ENCODE measurements at places on chromosomes 4 and X.

DNA sequence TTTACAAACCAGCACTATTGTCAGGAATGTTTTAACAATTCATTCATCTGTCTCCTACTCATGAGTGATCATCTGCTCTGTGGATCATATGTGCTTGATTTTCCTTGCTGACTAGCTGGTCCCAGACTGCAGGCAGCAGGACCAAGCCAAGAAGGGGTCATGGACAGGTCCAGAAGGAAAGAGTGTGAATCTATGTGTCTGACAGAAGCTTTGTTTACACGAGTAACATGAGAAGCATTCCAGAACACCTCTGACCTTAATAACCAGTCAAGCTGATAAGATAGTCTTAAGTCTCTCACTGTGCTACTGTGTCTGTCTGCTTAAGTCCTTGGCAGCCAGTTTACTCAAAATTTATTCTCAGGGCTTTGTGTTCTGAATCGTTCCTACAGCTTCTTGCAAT is 39.0 kb downstream of the GUCY1A1 start:
- no peak for DNase-seq

DNA sequence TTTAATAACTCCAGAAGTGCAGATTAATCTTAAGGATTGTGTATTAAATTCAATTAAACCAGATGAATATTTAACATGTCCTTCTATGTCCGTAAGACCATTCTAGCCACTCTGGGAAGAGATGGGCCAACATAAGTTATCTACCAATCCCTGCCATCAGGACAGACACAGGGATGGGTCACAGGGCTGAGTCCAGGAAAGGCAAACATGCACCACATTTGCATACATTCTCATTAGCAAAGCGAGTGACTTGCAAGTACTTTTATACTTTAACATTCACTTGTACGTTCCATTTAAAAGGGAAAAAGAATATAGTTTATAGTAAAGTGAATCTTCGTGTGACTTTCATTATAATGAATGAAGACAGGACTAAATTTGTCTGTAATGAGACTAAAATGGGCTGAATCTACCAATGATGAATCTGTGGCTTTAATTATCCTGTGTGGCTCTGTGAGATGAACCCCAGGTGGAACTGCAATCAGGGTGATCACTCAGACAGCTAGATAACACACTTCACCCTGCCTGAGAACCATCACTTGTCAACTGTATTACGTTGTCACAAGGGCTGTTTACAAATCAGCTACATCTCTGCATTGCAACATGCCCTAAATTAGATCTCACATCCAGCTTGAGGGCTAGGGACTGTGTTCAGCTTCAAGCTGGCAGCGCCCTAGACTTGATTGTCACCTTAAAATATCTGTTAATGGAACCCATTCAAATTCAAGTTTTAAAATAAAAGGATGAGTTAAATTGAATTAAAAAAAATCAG is 77.2 kb downstream of the SH3KBP1 start:
- DNase-seq = no peak

GRCh38 chr4:91961504-91961903 is 342.3 kb upstream of the GRID2 start:
- DNase-seq = no peak

GRCh38 chrX:113300580-113300979 is 459.9 kb upstream of the AMOT start:
- no peak for DNase-seq

DNA sequence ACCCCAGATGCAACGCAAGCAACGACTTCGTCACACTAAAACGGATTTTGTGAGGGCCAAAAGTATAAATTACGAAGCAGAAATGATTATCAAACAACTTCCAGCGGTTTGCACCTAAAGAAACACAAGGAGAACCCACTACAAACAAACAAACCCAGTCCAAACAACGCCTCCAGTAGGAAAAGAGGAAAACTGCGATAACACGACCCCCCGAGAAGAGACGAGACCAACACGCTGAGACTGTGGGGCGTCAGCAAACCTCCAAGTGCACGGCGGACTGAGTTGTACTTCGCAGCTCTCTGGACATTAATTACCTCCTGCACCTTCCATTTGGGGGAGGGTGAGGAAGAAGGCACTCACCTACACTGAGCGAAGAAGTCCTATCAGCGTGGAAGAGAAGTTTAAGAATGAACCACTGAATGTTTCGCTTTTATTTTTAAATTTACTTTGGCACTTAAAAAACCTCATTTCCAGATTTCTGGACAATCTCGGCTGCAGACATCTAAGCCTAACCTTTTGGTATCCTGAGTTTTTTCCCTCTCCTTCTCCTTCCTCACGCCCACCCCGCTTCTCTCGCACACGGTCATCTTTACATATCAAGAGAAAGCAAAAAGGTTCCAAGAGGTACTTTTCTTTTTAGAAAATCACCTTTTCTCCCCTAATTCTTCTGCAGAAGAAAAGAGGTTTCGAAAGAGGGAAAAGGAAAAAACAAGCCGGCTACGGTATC is at the start of gene MAB21L2:
MAB21L2 (plus strand) TSS at position 6 of the 727 bp plus-strand sequence. CDS start 879 bp downstream, outside the sequence.
- no peak for DNase-seq

Measured in immature natural killer cell (primary cell).